ENCODE measurements at places on chromosomes 2 and 18. TPM values are rescaled to one million over a fixed set of nuclear protein-coding genes. Genes with fewer than 3 reads are reported as not detected.

Gene PJVK
- total RNA-seq: 1.1 TPM

DNA sequence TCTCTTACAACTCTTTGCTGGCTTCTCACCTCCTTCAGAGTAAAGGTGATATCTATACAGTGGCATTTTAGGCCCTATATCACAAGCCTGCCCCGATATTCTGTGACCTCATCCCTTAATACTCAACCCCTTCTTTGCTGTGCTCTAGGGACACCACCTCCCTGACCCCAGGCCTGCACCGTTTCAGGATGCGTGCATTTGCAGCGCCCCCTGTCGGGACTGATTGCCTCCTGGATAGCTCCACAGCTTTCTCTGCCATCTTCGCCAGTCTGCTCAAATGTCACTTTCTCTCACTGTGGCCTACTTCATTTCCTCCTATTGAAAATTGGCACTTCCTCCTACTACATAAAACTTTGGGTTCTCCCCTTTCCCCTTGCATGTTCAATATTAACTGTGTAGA is 289.6 kb downstream of the SOCS6 start:
- DNase-seq: no peak

DNA sequence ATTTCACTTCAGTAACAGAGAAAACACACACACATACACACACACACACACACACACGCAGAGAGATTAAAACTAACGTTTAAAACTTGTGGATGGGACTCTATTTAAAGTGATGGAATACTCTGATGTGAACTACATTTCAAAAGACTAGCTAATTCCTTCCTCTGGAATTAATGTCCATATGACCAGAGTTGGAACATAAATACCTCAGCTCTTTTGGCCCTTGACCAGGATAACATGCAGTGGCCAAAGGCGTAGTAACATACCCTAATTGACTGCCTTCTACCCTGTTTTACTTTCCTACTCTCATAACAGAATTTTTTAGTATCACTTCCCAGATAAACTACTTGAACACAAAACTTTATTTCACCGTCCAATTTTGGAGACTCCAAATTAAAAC is 671.3 kb upstream of the CHAC2 start:
- no peak for DNase-seq

- DNase-seq: no peak
Measured at GRCh38 chr2:238667008-238667407, 180.9 kb upstream of the TWIST2 start.

- no peak for DNase-seq
Measured at GRCh38 chr18:11565716-11566115, 43.7 kb upstream of the SLC35G4 start.

GRCh38 chr18:67144329-67144728 is 372.2 kb downstream of the DSEL start:
- no peak for DNase-seq

Gene PMS1
- total RNA-seq: 13.7 TPM

DNA sequence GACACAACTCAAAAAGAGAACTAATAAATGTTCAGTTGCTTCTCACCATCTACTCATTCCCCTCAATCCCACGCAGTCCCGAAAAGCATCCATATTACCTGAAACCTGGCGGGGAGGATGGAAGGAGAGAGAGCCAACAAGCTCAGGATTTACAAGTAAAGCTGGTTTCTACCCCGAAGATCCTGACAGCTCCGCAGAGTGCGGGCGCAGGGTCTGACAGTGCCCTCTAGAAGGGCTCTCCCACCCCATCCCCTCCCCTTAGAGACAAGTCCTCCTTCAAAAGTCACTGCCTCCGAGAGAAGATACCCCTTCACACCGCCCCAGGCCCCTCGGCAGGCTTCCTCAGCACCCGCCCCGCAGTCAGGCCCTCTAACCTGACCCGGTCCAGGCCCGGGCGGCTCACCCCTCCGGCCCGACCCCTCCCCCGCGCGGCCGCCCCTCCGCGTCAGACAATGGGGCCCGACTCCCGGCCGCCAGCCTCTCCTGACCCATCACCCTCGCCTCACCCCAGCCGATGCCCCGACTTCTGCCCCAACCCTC is 550 bp downstream of the RAB1A start:
- no peak for DNase-seq

DNA sequence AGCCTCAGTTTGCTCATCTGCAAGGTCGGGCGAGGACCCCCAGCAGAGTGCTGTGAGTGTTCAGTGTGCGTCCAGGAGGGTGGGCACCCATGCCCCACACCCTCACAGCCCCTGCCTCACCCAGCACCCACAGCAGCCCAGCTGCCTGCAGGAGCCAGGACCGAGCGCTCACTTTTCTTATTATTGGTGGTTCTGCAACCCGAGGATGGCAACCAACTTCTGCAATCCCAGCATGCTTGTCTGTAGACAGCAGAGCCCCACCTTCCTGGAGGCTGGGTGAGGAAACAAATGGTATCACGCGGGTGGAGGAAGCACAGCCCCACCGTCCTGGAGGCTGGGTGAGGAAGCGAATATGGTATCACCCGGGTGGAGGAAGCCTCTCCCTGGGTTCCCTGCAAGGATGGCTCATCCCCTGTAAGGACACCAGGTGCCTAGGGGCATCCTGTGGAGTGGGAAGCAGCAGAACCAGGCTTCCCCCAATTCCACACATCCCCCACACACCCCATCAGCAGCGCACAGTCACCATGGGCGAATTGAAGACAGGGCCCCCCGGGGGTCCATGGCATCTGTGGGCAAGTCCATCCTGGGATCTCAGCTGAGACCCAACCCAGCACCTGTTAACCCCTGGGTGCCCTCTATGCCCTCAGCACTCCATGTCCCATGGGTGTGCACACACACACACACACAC is 220.5 kb upstream of the RAB6C start:
- no peak for DNase-seq

GRCh38 chr18:51150113-51150700 is 47.3 kb downstream of the MEX3C start:
- DNase-seq: no peak

GRCh38 chr2:101150306-101151145 is 656 bp downstream of the TBC1D8 start:
- DNase-seq: peak; percentile 34

DNA sequence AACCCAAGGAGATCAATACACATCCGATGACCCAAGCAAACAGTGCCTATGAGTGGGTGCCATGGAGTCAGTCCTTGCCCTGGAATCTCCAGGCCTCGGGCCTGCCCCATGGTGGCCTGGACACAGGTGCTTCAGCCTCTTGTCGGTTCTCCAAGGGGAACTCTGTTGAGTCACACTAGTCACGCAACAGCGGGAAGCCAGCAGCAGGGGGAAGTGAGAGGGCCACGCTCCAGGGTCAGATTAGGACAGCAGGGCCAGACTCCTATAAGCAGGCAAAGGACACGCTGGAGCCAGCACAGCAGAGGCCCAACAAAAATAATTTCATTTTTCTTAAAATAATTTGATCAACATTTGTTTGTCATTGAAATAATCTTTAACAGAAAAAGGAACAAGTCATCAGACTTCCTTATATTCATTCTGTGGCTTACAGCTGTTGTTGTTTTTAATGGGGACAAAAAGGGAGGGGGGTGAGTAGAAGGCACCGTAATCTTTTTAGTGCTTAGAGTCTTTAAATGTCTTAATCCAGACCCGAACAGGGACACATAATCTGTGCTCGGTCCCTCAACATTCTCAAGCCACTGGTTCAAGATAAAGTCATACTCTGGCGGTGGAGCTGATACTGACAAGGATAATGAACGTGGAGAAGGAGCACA is 16.4 kb upstream of the ARMC9 start:
- peak; percentile 69 for DNase-seq

GRCh38 chr18:11259469-11260150 is 110.2 kb upstream of the PIEZO2 start:
- peak; percentile 9 for DNase-seq

Gene LAMA1
- 6.9 TPM for total RNA-seq

GRCh38 chr18:49584394-49584793 is 22.5 kb downstream of the LIPG start:
- no peak for DNase-seq

DNA sequence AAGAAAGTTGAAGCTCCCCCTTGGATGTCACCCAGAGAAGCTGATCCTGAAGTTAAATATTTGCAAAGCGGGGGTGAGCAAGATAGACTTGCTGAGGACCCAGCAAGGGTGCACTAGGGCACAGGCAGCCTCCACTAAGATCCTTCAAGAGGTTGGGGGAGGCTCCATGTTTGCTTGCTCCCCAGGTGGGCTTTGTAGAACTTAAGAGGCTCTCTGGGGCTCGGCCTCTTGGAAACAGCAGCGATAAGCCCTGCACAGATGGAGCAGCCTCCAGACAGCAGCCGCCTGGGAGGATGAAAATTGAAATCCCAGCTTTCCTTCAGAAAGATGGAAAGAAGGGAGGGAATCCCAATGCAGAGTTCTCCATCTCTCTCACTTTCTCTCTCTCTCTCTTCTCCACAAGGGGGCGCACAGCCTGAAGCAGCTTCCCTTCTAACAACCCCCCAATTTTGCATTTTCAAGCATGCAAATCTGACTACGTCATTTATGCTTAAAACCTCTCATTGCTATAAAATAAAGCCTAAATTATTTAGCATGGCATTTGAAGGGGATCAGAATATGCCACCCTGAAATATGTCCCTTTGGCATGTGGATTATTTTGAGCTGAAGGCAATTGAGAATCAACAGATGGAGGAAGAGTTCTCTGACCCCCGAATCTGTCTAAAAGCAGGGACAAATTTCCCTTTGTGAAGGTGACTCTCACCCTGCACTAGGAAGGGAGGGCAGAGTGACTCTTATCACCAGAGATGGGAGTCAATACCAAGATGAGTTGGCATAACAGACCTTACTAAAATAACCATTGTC is 185.7 kb upstream of the KLHL29 start:
- no peak for DNase-seq
